K562 (cell line): ENCODE measurements at places on chromosomes 4 and X. TPM values are rescaled to one million over a fixed set of nuclear protein-coding genes. Genes with fewer than 3 reads are reported as not detected.

DNA sequence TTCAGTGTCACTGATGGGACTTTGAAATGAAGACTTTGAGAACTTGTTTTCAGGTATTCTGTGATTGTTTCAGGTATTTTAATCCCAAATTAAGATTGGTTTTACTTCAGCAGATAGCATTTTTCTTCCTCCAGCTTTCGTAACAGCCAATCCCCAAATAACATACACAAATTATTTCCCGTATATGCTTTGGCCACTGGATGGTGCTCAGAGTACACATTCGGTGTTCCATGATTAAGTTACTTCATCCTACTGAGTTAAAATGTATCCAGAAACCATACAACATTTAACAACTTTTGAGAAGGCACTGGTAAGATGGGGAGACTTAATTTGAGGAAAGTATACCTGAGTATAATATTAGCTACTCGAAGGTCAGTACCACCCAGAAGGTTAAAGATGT lies 233.4 kb upstream of the FAM47A start:
- no peak for DNase-seq

DNA sequence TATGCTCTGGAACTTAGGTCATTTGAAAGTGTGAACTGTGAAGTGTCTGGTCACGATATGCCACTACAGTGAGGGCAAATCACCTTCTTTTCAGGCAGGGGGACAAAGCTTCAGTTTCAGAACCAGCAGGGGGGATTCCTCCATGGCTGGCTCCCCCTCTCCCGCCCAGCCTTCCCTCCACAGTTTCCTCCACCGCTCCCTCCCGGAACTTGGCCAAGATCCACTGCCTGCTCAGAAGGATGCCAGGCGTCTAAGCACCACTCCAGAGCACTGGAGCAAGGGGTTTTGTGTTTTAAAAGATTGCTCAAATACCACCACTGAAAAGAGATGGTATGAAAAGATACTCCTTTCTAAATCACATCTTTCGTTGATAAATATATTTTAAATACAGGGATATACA lies 126.9 kb downstream of the ELOVL6 start:
- no peak for DNase-seq

- peak; percentile 1 for DNase-seq
Observed at GRCh38 chr4:1446502-1447386, 40.5 kb upstream of the NKX1-1 start.

UGT2B7 gene
- polyA plus RNA-seq, result not detected in 2 replicates

MTNR1A gene
- polyA plus RNA-seq, result 0.12 TPM in 1 of 2 replicates, not detected in the other

PFKFB1 gene
- 0.08 TPM in 1 of 2 replicates, not detected in the other for polyA plus RNA-seq
